ENCODE measurements at places on chromosomes 3 and 15. TPM values are rescaled to one million over a fixed set of nuclear protein-coding genes. Genes with fewer than 3 reads are reported as not detected.
A peak's percentile ranks its signal among the peaks of the same experiment; 100 is the strongest.

DNA sequence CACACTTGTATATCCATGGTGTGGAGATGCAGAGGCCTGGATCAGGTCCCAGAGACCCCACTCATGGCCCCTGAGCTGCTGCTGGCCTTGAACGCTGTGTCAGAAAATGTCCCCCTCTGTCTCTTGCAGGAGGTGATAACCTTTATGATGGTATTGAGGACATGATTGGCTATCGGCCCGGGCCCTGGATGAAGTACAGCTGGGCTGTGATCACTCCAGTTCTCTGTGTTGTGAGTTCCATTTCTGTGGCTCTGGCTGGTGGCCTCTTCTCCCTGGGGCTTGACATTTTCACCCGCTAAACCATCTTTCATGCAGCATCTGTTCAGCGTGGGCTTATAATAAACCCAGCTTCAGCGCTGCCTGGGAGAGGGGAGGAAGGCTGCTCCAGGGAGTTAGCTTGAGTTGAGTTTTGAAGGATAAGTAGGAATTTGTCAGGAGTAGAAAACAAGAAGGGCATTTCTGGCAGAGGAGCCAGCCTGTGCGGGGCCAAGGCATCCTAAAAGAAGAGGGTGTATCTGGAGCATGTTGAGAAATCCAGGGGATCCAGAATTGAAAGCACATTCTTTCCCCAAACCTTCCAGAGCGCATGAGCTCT, 61.1 kb downstream of the GRIP2 start:
- DNase-seq: peak; percentile 49

- DNase-seq: no peak
These were observed 58.8 kb upstream of the FAM3D start for GRCh38 chr3:58725326-58725853.

GRCh38 chr3:130692455-130692854, 54.2 kb downstream of the PIK3R4 start:
- DNase-seq: no peak

DNA sequence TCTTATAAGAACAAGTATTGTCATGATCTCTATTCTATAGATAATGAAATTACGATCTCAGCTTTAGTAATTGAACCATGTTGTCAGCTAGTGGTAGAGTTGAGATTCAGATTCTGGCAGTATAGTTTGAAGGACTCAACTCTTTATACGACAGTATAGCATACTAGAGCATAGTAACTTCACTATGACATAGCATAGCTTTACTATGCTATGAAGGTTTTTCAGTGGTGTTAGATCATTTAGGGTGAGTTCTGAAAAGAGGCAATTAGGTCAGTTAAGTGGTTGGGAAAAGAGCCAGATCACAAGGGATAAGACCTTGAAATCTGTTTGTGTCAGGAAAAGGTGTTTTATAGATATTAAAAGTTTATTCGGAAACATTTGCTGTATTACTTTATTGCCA, 8.1 kb downstream of the STX19 start:
- no peak for DNase-seq

- no peak for DNase-seq
These were observed 32.3 kb upstream of the CFAP20DC start for GRCh38 chr3:59082106-59082505.

DNA sequence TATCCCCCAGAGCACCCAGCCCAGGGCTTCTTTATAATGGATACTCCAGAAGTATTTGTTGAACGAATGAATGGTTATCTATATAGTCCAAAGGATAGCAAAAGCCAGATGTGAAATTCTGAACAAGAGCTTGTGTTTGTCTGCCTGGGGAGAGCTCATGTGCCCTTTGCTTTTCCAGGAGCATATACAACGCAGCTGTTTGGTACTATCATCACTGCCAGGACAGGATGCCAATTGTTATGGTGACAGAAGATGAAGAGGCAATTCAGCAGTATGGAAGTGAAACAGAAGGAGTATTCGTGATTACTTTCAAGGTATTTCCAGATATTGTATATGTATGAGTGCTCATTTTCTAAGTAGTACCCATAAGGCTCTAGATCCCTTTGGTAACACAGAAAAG, 15.2 kb downstream of the DIS3L start:
- no peak for DNase-seq

DNA sequence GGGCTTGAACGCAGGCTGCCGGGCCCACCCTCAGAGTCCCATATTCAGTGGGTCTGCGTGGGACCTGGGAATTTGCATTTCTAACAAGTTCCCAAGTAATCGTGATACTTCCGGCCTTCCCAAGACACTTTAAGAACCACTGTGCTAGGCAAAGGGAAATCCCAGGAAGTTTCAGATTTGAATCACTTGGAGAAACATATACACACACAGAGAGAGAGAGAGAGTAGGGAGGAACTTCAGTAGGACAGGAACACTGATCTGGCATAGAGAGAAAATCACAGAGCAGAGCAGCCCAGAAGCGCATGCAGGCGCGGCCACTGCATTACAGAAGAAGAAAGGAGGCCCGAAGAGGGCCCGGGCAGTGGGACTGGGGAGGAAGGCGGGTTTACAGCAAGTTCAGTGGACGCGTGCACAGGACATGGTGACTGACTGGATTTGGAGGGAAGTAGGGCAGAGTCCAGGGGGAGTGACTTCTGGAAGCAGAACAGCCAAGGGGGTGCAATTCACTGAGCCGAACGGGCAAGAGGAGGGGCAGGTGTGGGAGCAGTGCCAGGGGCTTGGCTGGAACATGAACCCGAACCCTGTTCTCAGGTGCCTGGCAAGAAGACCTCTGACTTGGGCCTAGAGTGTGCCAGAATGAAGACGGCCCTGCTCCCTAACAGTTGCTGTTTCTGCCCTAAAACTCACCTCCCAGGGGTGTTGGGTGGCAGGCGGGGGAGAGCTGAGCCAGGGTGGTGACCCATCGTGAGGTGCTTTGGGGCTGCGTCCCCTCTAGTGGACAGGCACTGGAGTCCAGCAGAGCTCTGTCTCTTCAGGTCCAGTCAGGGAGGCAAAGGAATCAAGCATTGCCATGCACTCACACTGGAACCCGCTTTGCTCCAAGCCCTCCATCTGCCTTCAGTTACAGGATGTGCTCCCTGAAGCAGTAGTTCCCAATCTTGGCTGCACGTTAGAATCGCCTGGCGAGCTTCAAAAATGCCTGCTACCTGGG, 101.3 kb upstream of the HES1 start:
- no peak for DNase-seq

GRCh38 chr3:103158183-103158582, 723.4 kb downstream of the ZPLD1 start:
- DNase-seq: no peak

DNA sequence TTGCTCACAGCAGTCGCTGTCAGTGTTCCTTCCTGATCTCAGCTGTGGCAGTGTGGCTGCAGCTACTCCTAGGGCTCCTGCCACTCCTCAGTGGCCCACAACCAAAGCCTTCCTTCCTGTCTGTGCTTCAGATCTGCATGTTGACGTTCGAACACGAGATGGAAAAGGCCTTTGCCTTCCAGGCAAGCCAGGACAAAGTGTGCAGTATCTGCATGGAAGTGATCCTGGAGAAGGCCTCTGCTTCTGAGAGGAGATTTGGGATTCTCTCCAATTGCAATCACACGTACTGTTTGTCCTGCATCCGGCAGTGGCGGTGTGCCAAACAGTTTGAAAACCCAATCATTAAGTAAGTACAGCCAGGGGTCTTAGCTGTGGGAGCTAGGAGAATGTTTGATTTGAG, 17.8 kb downstream of the MKRN2 start:
- no peak for DNase-seq

- DNase-seq: no peak
These were observed 9.0 kb downstream of the CCK start for GRCh38 chr3:42257007-42257406.

- DNase-seq: no peak
These were observed 29.0 kb downstream of the VIPR1 start for GRCh38 chr3:42531470-42531869.

- DNase-seq: no peak
These were observed 15.4 kb downstream of the ALPK3 start for GRCh38 chr15:84832448-84833040.

DNA sequence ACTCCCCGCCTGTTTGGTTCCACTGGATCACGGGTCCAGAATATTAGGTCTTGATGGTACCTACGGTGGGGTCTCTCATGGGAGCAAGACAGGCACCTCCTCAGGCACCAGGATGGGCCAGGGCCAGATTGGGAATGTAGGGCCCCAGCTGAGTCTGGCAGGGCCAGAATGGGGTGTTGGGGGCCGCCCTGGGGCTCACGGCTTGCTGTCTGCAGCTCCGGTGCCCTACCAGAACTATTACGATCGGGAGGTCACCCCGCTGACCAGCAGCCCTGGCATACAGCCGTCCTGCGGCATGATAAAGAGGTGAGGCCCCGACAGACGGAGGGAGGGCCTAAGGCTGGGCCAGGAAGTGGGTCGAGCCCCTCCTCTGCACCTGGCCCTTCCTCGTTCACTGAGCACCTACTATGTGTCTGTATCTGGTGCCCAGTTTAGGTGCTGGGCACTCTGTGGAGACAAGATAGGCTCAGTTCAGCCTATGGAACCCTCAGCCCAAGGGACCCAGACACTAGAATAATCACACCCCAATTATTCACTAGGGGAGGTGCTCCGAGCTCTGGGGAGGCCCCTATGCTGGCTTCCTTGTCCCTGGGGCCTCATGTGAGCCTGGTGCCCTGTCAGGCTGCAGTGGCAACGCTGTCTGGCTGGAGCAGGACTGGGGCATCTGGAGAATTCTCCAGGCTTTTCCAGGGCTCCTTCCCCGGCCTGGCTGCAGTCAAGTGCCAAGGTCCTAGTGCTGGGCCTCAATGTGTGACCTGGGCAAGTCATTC, 37.9 kb downstream of the PSTPIP1 start:
- no peak for DNase-seq

DNA sequence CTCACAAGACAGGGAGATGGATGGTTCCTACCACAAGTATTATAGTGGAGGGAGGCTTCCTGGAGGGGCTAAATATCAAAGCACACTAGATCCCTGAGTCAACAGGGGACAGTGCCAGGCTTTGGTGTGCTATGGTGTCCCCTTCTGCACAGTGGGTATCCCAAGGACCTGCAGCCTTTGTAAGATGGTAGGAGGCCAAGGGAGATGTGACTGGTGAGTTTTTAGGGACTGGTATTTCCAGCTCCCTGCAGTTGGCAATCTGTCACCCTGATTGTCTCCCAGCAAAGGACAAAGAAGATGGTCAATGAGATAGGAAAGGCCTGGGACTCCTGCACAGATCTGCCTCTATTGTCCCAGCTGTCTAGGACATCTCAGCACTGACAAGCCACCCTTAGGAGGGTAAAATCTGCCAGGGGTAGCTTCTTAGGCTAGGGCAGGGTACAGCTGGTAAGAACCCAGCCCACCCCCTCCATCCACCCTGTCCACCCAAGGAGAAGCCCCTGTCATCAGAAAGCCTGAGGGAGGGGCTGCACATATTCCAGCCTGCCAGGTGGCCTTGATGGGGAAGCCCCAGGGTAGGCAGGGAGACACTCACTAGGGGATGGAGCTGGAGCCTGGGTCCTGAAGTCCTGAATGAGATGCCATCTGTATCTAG, 631 bp downstream of the CYP1A1 start:
- no peak for DNase-seq

- no peak for DNase-seq
These were observed 748.1 kb downstream of the NR2F2 start for GRCh38 chr15:97078591-97078990.

- DNase-seq: no peak
These were observed 236.6 kb upstream of the TLE3 start for GRCh38 chr15:70334286-70334685.

- no peak for DNase-seq
These were observed 99.3 kb upstream of the CHRNA7 start for GRCh38 chr15:31930967-31931366.

DNA sequence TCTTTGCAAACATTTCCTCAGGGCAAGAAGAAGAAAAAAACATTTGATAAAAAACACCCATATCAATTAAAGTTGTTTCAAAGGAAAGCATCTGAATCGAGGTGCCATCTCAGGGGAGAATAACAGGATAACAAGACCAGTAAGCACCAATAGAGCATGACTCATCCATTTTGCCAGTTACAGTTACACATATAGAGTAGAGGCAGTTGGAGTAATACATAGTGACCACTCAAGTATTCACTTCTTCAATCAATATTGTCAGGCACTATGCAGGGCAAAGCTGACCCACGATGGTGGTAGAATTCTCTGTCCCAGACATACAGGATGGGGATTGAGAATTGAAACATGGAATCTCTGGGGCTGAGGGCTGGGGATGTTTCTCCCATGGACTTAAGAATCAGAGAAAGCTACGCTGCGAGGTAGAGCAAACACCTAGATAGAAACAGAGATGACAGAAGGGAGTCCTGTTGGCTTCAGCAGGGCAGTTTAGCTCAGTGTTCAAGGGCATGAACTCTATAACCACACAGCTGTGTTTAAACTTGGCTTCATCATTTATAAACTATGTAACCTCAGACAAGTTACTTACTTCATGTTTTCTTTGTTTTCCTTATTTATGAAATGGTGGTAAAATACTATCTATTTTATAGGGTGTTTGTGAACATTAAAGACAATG, 186.4 kb upstream of the NANOGP8 start:
- DNase-seq: no peak

GRCh38 chr3:120749843-120750242, 7.3 kb downstream of the GTF2E1 start:
- DNase-seq: no peak

GRCh38 chr15:42449770-42450424, 41.0 kb downstream of the ZNF106 start:
- DNase-seq: no peak

DNA sequence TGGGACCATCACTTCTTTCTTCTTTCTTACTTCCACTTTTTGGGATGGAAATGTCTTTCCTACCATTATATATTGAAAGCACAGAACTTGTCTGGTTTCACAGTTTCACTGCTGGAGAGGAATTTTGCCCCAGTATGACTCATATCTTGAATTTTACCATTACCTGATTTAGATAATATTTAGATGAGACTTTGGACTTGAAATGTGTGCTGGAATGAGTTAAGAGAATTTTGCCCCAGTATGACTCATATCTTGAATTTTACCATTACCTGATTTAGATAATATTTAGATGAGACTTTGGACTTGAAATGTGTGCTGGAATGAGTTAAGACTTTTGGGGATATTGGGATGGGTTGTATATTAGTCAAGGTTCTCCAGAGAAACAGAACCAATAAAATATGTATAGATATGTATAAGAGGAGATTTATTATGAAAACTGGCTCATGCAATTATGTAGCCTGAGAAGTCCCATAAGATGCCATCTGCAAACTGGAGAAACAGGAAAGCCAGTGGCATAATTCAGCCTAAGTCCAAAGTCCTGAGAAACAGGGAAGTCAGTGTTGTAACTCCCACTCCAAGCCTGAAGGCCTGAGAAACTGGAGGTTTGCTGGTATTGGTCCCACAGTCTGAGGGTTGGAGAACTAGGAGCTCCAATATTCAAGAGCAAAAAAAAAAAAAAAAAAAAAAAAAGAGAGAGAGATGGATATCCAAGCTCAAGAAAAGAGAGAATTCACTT, 1029.2 kb downstream of the EPHA3 start:
- no peak for DNase-seq

The STARD5 gene
- 6.3 TPM for polyA plus RNA-seq

The YEATS2 gene
- polyA plus RNA-seq: 21.9 TPM

The NGRN gene
- 112 TPM for polyA plus RNA-seq

The RAD54L2 gene
- 5.8 TPM for polyA plus RNA-seq

The SH2D7 gene
- polyA plus RNA-seq: not detected

The GP9 gene
- not detected for polyA plus RNA-seq

The CKMT1A gene
- 0.62 TPM for polyA plus RNA-seq
